ENCODE measurements at places on chromosomes 11 and 22.

- no peak for DNase-seq
Measured at GRCh38 chr11:77205467-77206263, 77.6 kb downstream of the MYO7A start.

DNA sequence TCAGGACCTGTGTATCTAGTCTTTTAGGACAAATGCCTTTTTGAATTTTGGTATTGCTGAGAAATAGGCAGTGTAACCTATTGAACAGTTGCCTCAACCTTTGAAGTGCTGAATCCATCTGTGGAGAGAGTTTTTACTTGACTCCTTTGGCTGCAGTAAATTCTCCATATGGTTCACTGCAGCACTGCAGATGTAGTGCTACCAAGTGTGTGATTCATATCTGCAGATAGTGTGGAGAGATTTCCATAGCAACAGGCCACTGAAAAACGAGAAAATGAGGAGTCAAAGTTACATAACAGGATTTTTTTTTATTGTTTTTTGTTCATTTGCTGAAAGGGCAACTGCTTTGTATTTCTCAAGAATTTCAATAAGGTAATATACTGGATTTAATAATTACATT, 356.1 kb downstream of the RAB38 start:
- DNase-seq: no peak

DNA sequence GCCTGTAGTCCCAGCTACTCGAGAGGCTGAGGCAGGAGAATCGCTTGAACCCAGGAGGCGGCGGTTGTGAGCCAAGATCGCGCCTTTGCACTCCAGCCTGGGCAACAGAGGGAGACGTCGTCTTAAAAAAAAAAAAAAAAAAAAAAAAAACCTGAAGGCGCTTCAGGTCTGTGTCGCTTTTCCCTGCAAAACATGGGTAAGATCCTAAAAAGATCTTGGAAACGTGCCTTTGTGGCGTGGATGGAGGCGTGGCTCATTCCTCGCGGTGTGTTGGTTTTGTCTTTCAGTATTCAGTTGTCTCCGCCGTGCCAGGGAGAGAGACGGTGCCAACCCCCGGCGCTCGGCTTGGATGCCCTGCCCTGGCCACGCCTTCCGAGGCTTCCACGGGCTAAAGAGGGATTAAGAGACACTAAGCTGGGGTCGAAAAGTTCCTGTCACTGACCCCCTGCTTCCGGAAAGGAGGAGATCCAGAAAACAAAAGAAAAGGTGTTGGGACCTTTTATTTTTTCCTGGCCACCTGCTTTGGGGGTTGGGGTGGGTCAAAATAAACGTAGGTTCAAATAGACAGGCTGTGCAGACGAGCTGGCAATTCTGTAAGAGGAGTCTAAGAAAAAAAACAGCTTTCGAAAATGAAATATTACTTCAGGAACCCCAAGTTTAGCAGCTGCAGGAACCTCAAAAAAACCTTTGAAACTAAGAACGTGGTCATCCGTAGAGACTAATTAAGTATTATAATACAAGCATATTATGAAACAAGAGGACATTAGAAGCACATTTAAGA, 1.1 kb upstream of the SLC35F2 start:
- peak; percentile 31 for DNase-seq

- DNase-seq: no peak
Measured at GRCh38 chr11:64690235-64690634, 32.8 kb downstream of the NRXN2 start.

- DNase-seq: no peak
Measured at GRCh38 chr11:40170078-40170477, 1289.4 kb downstream of the LRRC4C start.

- no peak for DNase-seq
Measured at GRCh38 chr22:49993649-49994360, 18.8 kb downstream of the IL17REL start.

DNA sequence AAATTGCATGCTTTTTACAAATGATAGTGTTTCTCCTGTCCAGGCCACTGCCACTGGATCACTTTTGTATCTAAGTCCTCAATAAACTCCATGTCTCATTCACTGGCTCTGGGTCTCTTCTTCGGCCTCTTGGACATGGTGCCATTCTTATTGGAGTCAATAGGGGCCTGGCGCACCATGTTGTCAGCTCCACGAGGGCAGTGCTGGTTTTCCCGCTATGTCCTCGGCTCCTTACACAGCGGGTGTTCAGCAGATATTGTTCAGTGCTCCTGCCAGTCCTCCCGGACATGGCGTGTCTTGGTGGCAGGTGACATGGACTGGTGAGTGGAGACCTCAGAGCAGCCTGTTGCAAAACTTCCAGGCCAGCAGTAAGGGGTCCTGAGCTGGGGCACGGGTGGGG, 3.6 kb upstream of the FAM118A start:
- no peak for DNase-seq

DNA sequence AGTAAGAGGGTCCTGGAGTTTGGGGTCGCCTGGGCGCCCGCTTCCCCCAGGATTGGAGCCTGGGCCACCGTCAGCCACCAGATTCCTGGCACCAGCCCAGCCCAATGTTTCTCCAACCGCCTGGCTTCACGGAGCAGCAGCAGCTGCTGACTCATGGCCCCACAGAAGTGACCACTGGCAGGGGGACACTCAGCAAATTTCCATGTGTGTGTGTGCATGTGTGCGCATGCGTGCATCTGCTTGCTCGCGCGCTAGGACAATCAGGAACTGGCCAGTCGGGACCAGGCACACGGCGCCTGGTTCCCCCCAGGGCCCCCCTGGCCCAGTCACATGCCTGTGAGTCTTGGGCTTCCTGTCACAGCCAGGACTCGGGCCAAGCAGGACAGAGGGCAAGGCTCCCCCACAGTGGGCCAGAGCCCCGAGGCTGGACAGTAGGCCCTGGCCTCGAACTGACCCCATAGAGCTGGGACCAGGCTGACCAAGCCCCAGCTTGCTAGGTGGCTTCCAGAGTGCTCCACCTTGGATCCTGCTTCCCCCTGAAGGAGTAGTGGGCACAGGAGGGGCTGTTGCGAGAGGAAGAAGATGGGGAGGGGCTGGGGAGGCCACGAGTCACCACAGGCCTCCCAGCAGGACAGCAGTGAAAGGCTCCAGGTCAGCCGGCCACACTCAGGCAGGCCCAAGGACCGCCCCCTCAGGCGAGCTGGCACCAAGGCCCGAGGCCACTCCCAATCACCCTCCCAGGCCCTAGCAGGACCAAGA, 3.2 kb downstream of the CTSD start:
- DNase-seq: no peak

DNA sequence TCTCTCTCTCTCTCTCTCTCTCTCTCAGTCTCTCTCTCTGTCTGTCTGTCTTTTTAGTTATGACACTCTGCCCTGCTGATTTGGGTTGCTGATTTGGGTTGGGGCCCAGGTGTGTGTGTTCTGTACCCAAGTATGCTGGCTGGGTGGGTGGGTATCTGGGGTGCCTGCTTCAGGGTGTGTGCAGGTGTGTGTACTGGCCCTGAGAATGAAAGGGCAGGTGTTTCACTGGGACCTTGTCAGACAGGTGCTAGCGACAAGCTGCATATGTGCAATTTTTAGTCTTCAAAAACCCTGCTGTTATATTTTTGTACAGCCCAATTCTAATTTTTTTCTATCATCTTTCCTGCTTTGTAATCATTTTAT, 943 bp downstream of the CSF2RB start:
- DNase-seq: no peak

GRCh38 chr22:26485806-26486390, 2.2 kb downstream of the SRRD start:
- DNase-seq: no peak

GRCh38 chr11:99884750-99885149, 802.3 kb upstream of the ARHGAP42 start:
- DNase-seq: no peak

- DNase-seq: no peak
Measured at GRCh38 chr22:44032126-44032730, 8.1 kb downstream of the PARVB start.

DNA sequence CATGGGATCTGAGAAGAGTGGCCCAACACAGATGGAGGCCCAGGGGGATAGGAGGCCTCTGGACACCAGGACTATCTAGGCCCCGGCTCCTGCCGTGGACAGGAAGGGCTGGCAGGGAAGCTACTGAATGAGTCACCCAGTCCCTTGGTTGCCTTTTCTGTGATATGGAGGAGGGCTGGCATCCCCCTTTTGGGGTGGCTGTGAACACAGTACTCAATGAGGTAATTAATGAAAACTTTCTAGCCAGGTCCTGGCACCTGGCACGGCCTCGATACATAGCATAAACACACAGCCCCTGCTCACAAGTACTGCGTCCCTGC, 163.2 kb downstream of the CHST1 start:
- DNase-seq: no peak

DNA sequence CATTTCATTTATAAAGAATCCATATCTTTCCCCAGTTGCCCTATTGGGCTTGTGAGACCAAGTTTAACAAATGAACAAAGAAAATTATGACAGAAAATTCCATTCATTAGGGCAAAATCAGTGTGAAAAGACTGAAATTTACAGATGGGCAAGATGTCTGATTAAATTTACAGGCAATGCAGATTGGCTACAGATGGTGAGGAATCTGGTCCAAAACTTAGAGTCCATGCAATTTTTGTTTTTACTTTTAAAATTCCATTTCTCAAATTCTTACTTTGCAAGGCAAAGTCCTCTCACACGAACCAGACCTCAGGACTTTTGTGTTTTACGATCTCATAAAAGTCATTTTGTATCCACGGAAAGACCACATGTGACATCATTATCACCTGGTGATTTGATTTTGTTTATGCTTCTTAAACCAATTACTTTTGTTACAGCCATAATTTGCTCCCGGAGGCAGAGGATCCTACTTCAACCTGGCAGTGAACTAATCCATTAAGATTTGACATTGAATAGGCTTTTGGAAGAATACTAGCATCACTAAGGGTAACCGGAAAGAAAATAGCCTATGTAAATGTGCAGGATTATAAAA, 843.7 kb upstream of the CHORDC1 start:
- DNase-seq: no peak

GRCh38 chr22:29265929-29266328, 1.9 kb downstream of the RHBDD3 start:
- no peak for DNase-seq

DNA sequence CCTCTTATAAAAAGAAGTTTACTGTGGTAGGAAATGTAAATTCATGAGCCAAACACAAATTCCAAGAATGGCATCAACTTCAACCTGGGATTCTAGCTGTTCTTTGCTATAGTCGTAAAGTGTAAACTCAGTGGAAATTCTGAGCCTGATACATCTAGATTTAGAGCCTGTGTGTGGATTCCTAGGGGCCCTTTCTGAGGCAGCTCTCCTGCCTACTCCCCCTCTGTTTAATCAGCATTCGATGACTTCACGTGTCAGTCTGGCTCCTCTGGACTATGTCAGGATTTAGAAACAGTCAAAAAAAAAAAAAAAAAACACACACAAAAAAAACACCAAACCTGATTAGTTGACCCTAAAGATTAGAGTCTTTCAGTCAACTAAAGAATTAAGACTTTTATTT, 93.1 kb upstream of the SC5D start:
- DNase-seq: no peak

DNA sequence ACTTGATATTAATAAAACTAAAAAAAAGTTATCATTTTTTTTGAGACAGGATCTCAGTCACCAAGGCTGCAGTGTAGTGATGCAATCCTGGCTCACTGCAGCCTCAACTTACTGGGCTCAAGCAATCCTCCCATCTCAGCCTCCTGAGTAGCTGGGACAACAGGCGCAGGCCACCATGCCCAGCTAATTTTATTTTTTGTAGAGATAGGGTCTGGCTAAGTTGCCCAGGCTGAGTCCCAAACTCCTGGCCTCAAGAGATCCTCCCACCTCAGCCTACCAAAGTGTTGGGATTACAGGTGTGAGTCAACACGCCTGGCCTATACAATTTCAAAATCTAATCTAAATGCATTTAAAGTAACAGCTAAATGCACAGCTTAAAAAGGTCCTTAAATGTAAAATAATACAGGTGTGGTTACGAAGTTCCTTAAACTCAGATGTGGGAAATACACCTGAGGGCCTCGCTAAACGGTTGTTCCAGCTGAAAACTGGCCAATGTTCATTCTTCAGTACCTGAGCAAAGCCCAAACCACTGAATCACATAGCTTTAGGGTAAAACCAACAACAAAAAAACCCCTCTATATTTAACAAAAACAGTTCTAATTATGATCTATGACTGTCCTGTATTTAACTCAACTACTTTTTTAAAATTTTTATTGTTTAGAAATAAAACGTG, 11.8 kb downstream of the NAP1L4 start:
- no peak for DNase-seq

DNA sequence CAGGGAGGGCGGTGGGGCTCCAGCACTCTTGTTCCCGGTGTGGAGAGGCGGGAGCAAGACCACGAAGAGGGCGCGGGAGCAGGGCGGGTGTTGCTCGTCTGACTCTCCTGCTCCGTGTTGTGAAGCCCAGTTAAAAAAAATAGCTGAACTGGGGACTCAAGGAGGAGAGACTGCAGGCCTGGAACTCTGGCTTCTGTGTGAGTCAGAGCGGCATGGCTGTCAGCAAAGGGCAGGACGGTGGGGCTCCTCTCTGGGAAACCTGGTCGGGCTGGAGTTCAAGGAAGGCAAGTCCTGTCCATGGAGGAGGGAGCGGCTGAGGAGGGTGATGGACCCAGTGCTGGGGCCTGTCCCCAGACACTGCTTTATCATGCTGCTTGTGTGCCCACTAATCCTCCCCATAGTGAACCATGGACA, 152.3 kb downstream of the FEZ1 start:
- no peak for DNase-seq

DNA sequence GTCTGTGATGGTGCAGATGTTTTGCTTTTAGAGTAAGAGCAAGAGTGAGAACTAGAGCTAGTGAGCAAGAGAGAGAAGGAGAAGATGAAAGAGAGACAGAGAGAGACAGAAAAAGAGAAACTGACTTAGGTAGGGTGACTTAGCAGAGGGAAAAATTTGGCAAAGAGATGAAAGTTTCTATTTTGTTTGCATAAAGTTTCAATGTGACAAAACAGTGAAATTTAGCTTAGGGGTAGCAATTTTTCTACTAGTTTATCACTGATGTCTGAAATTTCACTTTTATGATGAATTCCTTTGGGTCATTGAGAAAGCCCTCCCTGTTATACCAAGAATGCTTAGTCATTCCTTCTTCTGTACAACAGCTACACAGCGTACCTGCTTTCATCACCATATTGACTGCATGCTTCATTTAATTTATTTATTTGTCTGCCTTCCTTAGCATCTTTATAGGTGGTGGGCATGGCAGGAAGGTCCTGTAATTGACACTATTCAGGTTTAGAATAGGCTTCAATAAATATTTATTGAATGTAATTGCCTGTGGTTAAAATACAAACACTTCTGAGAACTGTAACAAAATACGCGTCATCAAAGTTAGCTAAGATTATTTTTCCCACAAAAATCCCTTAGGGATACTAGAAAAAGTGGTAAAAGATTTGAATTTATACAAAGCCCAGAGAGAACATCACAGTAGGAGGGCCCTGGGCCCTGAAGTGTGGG, 19.9 kb upstream of the CTSC start:
- no peak for DNase-seq

GRCh38 chr11:12150831-12151382, 40.5 kb downstream of the MICAL2 start:
- DNase-seq: no peak

GRCh38 chr22:36311386-36312085, 58.6 kb downstream of the APOL1 start:
- DNase-seq: no peak

- no peak for DNase-seq
Measured at GRCh38 chr11:107853070-107853469, 5.5 kb downstream of the SLC35F2 start.

- no peak for DNase-seq
Measured at GRCh38 chr11:60972182-60973030, 926 bp downstream of the CD6 start.

Measured in KG1 (cell line).